Hematopoietic multipotent progenitor cell treated with erythropoietin and hydrocortisone succinate and interleukin-3 and kit ligand, for 8 days (in vitro differentiated cells): ENCODE measurements at places on chromosomes 6 and 20.

GRCh38 chr6:156839129-156839528 is 62.0 kb downstream of the ARID1B start:
- no peak for DNase-seq

- DNase-seq, result no peak
Measured at GRCh38 chr6:132504757-132505156, 8.2 kb downstream of the STX7 start.

DNA sequence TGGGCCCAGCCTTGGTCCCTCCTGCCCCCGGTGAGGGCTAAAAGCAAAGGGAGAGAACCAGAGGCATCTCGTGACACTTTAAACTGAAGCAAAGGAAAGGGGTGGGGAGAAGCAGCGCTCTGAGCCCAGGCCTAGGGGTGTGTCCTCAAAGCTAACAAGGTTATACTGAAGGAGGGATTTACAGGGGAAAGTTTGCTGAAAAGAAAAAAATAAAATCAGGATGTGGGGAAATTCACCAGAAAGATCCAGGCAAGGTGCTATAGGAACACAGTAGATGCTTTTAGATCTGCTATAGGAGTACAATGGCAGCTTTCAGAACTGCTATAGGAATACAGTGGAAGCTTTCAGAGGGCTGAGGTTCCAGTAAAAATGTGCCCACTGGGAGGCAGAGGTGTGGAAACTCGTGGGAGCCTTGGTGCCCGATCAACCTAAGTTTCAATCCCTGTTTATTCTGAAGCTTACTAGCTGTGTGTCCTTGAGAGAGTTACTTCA is at the start of gene COL9A1:
Gene COL9A1 (minus strand): TSS at position 51 of the 492 bp plus-strand sequence. CDS start 160 bp downstream, outside the sequence.
- no peak for DNase-seq

DNA sequence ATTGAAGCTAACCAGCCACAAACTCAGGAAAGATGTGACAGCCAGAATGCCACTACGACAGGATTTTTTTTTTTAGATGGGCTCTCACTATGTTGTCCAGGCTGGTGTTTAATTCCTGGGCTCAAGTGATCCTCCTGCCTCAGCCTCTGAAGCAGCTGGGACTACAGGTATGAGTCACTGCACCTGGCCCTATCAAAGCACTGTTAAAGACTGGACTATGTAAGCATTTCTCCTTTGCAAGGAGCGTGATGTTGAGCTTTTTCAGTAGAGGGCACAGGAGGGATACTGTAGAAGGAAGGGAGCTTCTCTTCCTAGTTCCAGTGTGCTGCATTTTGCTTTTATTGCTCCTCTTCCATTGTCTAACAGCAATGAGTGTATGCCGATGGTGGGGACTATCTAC is 35.8 kb downstream of the ZBTB9 start:
- peak; percentile 26 for DNase-seq

DNA sequence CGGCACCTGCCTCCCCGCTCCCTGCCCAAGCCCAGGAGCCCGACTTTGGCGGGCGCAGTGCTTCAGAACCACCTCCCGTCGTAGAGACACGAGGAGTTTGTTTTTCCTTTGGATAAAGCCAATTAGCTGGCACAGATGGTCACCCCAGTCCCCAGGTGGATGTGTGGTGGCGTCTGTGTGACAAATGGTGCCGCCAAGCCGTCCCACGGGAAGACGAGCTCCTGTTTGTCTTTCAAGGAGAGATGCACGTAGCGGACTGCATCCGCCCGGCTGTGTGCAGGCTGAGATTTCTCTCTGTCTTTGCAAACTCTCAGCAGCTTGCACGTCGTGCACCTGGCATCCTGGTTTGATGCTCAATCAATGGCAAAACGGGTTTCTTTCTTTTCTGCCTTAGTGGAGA is 16.1 kb upstream of the MRGBP start:
- DNase-seq, result no peak

- DNase-seq, result no peak
Measured at GRCh38 chr6:139194740-139195139, 59.9 kb downstream of the HECA start.
